ENCODE measurements at places on chromosomes 7 and 10. TPM values are rescaled to one million over a fixed set of nuclear protein-coding genes. Genes with fewer than 3 reads are reported as not detected.

DNA sequence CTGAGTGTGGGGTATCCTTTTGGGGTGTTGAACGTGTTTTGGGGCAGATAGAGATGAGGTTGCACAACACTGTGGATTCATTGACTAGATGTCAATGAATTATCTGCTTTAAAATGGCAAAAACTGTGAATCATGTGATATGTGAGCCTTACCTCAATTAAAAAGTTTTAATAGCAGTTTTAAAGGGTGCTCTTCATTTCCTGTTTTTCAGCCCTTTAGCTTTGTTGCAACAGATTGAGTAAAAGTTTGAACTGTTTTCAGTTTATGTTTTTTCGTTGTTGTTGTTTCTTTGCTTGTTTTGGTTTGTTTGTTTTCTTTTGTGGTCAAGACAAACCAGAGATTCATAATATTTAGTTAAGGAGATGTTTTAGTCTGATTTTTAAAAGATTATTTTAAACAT lies 9.4 kb downstream of the TAS2R41 start:
- DNase-seq: no peak

- DNase-seq: no peak
Observed at GRCh38 chr10:121460733-121461132, 137.5 kb downstream of the FGFR2 start.

GRCh38 chr10:15137636-15138035 lies 30.9 kb downstream of the NMT2 start:
- DNase-seq: no peak

- no peak for DNase-seq
Observed at GRCh38 chr7:41731493-41732435, 28.9 kb upstream of the INHBA start.

GRCh38 chr10:52216852-52217251 lies 97.2 kb upstream of the DKK1 start:
- DNase-seq: peak; percentile 79

DNA sequence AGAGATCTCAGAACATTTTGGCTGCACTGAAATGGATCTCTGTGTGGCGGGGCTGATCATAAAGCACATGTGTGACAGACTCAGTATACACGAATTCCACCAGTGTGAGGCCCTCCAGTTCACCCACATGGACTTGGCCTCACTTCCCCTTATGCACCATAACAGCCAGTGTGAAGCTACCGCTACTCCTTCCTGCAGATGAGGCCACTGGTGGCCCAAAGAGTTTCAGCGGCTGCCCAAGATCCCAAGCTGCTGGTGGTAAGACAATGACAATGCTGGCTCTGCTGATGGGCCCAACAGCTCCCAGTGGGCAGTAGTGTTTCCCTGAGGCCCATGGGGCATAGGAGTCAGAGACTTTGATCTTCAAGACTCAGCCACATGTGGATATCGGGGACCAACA lies 21.0 kb upstream of the C10orf71 start:
- no peak for DNase-seq

DNA sequence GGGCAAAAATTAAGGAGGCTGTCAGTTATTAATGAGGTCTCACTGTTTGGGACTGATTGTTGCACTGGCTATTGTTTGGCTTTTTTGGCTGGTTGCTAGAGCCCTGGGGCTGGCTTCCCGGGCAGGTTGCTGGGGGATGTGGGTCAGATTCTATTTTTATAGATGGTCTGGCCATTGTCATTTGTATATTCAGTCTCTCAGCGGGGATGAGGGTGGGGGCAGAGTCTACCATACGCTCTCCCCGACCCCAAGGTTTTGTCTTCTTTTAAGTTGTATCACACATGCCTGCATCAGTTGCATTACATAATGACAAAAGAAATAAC lies 84.3 kb upstream of the GRB10 start:
- no peak for DNase-seq

DNA sequence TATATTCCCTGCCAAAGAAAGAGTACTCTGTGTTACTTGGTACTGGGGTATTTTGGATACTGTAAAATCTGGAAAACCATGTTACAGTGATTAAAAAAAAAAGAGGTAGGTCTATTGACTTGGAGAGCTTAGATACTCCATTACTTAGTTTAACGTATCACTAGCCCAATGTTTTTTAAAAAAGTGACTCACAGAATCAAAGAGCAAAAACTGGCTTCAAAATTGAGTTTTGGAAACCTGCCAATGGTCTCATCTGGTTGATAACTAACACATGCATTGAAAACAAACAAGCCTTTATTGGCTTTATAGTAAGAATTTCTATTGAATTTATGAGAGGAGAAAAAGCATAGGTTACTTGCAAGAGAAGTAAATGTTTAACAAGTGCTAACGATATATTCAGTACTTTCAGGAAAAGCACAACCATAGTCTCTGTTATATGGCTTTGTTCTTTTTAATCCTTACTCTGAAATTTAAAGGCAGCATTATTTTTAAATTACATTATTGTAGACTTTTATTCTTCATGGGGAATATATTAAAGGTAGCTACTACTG lies 563.3 kb upstream of the SORCS1 start:
- DNase-seq: peak; percentile 51

GRCh38 chr10:96212911-96213310 lies 58.5 kb downstream of the BLNK start:
- DNase-seq: no peak

DNA sequence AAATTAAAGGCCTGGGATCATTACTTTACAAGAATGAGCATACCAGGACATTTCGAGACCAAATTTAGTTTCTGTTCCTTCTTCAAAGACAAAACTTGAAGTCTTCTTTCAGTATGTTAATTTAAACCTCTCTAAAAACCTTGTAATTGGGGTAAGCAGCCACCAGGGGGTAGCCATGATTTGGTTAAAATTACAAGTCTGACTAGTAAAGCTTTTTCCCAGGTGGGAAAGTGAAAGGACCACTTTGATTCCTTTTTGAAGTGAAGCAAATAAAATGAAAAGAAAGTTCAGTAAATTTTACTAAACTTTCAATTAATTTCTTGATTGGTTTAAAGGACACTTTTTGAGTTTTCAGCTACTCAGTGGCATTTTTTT lies 294.3 kb downstream of the BBS9 start:
- DNase-seq: no peak

DNA sequence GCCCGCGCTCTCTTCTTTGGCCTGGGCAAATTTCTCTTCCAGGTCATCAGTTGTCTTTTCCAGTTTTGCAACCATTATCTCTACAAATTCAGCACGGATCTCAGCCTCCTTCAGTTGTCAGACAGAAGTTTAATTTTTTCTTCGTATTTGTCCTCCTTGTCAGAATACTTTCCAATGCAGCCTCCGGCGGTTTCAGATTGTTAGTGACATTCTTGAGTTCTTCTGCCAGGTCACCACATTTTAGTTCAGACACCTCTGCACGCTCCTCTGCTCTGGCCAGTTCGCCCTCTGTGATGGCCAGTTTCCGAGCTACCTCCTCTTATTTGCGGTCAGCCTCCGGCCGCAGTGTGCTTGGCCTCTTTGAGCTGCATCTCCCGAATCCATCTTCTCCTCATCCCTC lies 32.8 kb upstream of the CPN1 start:
- DNase-seq: no peak

DNA sequence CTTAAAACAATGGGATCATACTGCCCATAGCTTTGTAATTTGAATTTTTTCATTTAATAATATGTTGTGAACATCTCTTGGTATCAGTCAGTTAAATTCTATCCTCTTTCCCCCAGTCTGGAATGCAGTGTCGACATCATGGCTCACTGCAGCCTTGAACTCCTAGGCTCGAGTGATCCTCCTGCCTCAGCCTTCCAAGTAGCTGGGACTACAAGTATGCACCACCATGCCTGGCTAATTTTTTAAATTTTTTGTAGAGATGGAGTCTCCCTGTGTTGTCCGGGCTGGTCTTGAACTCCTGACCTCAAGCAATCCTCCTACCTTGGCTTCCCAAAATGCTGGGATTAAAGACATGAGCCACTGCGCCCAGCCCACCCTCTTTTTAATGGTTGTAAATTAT lies 34.6 kb downstream of the MPLKIP start:
- no peak for DNase-seq

- DNase-seq: no peak
Observed at GRCh38 chr7:97090761-97091353, 26.6 kb upstream of the SDHAF3 start.

- DNase-seq: no peak
Observed at GRCh38 chr7:113256883-113257531, 138.7 kb upstream of the SMIM30 start.

- peak; percentile 50 for DNase-seq
Observed at GRCh38 chr7:112877691-112878460, 87.7 kb upstream of the TMEM168 start.

DNA sequence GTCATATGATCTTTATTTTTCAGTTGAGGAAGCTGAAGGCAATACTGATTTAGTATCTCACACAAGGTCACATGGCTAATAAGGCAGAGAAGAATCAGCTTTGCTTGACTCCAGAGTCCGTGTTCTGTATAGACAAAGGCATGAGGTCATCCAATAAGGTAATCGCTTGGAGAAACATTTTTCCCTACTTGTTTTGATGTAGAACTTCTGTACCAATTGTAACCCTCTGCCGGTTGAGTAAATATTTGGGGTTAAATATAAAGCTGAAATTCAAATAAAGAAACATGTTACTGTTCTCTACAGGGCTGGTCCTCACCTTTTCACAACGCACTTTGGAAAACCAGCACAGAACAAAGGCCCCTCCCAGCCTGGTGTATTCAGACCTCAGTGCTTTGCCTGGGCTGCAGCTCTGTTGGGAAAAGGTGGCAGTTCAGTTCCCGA lies 83.0 kb upstream of the INSYN2A start:
- no peak for DNase-seq

GRCh38 chr10:17744341-17744861 lies 7.6 kb upstream of the TMEM236 start:
- peak; percentile 65 for DNase-seq

DNA sequence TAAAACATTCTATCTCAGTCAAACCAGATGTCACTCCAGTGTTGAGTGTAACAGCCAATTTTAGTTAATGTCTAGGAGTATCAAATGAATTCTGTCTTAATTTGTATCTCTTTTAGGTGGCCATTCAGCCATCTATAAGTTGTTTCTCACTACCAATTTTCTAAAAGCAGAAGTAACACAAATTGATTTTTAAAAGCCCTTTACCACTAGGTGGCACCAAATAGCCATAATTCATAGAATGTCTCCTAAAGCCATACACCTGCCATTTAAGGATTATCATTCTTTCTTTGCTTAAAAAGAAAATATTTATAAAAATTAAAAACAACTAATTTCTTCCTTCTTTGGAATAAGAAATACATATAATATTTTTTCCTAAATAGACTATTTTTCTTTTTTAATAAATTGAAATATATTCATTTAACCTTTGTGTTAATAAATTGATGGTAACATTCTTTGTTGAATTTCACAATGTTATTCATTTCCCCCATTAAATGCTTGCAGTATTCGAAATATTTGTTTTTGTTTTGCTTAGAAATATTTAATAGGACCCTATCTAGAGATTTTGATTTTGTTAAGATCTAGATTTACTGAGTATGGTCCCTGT lies 107.8 kb upstream of the PPP1R3A start:
- peak; percentile 57 for DNase-seq

GRCh38 chr10:17578603-17579002 lies 38.6 kb downstream of the HACD1 start:
- DNase-seq: peak; percentile 76

GRCh38 chr10:59315465-59315864 lies 46.9 kb downstream of the FAM13C start:
- no peak for DNase-seq

GRCh38 chr7:76304888-76305375 lies 2.5 kb downstream of the HSPB1 start:
- no peak for DNase-seq

DNA sequence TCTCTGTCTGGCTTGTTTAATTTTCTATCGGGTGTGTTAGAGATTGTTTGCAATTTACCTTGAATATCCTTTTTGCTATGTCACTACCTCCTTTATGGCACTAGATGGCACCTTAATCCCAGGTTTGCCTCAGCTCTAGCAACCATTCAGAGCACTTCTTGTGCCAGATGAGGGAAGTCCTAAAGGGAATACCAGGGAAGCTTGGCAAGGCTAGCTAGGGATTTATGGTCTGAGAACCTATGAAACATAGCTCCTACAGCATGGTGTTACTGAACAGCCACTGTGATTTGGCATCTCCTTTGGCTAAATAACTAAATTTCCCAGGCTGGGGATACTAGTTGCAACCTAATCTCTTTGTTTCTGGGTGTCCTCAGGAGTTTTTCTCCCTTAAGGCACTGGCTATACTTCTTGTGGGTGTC lies 69.0 kb upstream of the VOPP1 start:
- peak; percentile 68 for DNase-seq

DNA sequence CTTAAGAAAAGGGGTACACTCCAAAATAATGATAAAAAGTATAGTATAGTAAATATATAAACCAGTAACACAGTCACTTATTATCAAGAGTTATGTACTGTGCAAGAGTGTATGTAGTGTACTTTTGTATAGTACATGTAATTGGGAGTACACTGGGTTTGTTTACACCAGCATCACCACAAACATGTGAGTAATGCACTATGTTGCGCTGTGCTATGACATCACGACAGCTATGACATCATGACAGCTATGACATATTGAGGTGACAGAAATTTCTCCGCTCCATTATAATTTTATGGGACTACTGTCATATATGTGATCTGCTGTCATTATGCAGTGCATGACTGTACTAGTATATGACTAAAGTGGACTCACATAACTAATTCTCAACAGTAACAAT lies 84.6 kb downstream of the KMT2C start:
- DNase-seq: no peak

DNA sequence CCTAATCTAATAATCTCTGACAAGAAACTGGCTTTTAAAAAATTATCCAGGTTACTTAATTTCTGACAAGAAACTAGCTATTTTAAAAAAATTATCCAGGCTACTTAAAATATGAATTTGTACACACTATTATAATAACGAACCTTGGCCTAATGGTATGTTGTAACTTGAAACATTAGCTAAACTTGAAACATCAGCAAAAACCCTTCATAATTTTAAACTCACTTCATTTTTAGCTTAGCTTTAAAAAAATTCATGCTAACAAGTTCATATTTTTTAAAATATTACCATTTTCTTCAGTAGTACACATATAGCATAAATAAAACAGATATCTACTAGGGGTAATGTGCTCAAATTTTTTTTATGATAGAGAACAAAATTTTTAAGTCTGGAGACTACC lies 35.6 kb downstream of the BRAF start:
- DNase-seq: no peak

Gene TMEM176B
- not detected for total RNA-seq

Gene AGAP5
- total RNA-seq: 4.7 TPM

Gene HMX2
- total RNA-seq: not detected

Gene SPDYE5
- not detected for total RNA-seq

Gene ARMC3
- total RNA-seq: not detected

Gene ARHGAP22
- 65.8 TPM for total RNA-seq

Gene CCZ1
- total RNA-seq: 76.3 TPM

Gene SHTN1
- 10.2 TPM for total RNA-seq

Gene DYDC2
- total RNA-seq: not detected
